ENCODE measurements at places on chromosomes 12 and 14.

DNA sequence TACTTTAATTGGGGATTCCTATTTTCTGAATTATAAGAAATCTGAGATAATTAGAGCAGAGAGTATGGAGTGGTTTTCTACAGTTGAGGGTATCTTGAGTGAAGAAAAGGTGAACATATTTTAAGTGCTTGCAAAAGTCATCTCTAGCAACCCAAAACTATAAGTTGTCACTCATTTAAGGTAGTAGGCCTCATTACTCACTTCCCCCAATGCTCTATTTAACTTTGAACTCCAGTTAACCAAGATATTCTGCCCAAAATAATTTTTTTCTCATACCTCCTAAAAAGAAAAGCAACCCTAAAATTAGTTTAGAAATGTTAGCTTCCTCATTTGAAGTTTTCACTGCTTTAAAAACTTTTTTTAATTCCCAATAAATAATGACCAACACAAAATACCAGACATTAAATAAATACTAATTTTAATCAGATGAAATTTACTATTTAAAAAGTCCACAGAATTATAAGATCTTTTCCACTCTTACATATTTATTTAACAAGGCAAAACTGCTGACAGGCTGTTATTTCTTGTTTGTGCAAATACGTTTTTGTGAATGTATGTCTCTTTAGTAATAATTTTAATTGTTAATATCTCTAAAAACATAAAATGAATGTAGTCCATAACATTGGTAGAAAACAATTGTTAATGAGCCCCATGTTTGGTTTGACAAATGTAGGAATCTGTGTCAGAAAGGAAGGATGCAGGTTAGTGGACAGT, 47.8 kb downstream of the VRK1 start:
- no peak for DNase-seq

DNA sequence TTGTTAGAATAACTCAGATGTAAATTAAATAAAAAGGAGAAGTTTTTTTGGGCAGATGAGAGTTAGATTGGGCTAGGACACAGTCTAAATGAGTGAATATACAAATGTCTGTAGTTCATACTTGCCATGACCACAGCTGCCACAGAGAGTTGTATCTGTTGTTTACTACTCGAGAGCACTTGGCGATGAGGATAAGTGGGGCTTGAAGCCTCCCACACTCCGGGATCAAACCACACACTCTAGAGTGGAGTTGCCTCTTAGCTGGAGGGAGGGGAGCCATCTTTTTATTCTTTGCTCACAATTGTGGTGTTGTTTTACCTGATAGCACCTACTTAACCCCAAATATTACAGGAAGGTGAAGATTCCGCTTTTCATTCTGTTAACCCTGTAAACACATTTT, 27.5 kb downstream of the BEST3 start:
- DNase-seq: no peak

DNA sequence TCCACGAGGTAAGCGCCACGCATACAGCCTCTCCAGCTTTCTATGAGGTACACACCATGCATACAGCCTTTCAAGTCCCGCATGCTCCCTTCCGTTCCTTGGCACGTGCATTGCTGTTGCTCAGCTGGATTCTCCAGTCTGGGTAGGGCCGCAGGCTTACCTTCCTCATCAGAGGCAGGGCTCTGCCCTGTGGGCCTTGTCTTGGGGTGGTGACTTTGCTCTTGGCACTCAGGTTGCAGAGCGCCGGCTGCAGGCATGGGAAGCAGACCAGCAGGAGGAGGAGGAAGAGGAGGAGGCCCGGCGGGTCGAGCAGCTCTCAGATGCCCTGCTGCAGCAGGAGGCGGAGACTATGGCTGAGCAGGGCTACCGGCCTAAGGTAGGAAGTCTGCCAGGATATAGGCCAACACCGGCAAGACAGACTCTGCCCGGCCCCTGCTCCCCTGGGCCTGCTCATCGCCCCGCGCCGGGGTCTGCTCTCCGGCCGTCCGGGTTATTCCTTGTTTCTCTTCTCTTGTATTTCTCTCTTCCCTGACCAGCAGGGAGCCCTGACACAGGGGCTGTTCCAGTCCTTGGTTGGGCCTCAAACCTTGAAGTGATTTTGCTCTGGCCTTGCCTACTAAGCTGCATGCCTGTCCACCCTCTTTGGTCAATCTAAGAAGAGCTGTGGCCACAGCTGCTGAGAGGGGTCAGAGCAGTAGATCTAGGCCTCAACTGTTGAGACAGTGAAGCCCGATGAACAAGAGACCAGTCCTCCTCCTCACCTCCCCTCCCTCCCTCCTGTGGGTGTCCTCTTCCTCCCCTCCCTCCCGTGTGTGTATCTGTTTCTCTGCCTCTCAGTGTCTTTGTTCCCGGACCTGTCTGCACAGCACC, 15.3 kb downstream of the TCHP start:
- DNase-seq: no peak

GRCh38 chr14:30162066-30162465, 234.4 kb upstream of the PRKD1 start:
- no peak for DNase-seq

DNA sequence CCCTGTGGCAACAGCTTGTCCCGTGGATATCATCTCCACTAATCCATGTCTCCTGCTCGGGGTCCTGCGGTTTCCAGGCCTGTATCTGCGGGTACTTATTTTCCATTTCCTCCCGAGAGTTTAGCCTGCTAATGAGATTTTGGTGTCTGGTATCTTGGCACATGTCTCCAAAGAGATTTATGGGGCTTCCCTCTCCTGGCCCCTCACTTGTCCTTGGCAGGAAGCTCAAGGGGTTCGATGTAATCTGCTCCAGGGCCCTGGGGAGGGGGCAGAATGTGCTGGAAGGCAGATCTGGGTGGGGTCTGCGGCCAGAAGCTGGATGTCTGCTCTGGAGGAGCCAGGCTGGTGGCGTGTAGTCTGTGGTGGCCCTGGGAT, 85.7 kb downstream of the KIF26A start:
- peak; percentile 3 for DNase-seq

- no peak for DNase-seq
Measured at GRCh38 chr12:27344246-27344645, 11.6 kb downstream of the BMAL2 start.

DNA sequence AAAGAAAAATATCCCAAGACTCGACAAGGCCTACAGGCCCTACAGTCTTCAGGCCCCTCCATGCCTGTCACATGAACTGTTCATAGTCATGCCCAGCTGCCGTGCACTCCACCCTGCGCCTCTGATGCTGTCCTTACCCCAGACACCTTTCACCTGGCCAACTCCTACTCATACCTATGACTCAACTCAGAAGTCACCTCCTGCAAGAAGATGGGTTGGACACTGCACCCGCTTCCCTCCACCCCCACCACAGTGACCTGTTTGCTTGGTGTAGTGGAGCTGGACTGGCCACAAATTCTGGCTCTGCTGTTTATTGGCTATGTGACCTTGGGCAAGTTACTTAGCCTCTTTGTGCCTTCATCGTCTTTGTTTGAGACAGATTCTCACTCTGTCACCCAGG, 56.2 kb downstream of the PHETA1 start:
- DNase-seq: no peak

DNA sequence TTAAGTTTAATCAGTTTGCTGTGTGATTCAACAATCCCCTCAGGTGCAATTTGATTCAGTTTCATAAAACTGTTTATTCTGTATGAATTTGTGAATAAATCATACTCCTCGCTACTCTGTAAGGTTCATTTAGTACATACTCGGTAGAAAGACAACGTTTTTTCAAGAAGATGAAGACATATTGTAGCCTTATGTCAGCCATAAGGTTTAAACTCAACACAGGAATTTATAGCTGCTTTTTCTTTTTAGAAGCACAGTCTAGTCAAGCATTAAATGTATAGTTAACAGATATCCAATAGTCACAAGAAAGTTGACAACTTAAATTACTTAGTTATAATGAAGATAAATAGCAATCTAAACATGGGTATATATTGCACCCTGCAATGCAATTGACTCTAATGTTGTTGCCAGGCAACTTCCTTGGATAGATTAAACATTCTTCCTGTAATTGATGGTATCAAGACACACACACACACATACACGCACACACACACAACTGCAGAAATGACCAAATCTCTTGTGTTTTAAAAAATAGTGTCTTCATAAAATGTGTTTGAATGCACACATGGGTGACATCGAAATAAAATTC, 151.5 kb upstream of the MGAT4C start:
- DNase-seq: no peak

- peak; percentile 72 for DNase-seq
Measured at GRCh38 chr12:69096669-69097335, 142.6 kb upstream of the CPSF6 start.

- peak; percentile 67 for DNase-seq
Measured at GRCh38 chr12:10395390-10395998, 5.7 kb upstream of the KLRK1 start.

DNA sequence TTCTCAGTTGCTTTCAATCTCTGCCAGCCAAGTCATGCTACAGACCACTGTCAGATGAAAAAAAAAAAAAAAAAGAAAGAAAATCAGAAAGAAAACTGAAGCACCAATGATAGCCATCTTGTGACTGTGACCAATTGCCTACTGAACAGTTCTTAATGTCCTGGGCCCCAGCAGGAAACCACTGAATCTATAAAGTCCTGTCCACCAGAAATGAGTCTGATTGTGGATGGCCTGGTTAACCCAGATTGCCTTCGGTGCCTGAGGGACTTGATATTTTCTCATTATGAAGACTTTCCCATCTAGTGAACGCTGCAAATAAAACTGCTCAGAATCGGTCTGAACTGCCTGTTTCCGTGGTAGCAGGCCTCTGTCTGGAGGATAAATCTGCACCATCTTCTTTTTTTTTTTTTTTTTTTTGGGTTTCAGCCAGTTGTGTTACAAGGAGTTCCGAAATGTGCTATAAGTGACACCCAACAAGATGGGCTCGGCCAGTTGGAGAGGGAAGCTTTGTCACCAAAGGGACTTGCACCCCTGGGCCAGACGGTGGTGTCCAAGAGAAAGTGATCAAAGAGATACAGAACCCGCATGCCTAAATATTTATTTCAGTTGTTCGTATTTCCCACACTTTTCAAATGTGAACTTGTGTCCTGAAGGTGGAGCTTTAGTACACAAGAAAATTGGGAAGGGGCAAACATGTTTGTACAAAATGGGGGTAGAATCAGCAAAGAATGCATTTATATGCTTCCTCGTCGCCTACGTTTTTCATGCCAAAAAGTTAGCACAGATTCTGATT, 3.0 kb upstream of the PLXNC1 start:
- peak; percentile 55 for DNase-seq

DNA sequence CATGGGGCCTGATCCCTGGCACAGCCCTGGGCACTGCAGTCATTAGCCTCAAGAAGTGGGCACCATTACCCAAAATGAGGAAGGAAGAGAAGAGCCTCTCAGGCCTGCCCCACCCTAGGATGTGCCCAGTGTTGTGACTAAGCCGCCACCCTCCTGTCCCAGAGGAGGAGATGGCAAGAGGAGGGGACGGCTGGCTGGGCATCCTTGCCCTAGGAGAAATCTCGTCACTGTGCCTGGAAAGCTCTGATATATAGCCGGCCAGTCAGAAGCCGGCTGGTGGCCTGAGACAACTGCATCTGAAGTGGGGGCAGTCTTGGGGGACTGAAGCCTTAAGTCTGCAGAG, 115.2 kb downstream of the LGMN start:
- DNase-seq: no peak

GRCh38 chr12:121423682-121424623, 24.0 kb downstream of the RNF34 start:
- DNase-seq: no peak

DNA sequence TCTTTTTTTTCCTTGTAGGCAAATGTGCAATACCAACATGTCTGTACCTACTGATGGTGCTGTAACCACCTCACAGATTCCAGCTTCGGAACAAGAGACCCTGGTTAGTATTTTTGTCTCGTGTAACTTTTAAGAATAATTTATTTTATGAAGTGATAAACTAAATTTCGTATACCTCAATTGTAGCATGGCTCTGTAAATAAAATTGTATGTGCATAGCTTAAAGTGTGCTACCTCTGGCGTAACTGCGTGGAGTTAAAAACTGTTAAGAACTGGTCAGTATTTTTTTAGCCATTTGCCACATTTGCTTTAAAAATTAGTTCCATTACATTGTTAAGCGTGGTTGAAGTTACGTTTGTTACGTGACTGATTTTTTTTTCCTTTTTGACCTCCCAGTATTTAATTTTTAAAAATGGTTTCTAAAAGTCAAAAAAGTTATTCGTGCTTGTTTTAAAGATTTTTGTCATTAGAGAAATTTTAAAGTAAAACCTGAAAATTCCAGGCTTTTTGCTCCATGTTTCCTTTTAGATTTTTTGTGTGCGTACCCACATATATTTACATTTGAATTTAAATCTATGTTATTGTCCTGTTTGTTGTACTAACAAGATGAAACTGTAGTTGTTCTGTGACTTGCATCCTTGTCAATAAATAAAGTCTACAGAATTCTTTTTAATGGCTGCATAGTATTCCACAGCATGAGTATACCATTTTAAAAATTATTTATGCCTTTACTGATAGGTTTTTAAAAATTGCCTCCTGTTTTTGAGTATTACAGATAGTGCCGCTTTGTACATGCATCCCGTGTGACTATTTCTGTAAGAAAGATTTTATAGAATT, 1.4 kb downstream of the MDM2 start:
- peak; percentile 36 for DNase-seq

- DNase-seq: no peak
Measured at GRCh38 chr12:131636266-131636665, 74.6 kb upstream of the SFSWAP start.

DNA sequence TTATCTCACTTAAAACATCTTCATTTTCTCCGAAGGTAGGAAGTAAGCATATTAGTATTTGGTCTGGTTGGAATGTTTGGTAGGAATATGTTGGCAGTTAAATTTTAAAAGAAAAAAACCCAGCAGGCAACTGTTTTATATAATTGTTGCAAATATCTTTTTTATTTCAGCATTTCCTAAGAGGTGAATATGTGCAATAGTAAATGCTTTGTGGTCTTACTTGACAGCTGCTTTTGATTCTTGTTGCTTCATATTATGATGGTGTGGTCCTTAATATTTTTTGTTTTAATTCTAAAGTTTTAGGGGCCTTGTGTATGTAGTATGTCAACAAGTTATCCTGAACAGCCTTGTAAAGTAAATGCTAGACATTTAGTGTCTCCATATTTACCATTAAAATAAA, 6.3 kb downstream of the TRAFD1 start:
- DNase-seq: no peak

DNA sequence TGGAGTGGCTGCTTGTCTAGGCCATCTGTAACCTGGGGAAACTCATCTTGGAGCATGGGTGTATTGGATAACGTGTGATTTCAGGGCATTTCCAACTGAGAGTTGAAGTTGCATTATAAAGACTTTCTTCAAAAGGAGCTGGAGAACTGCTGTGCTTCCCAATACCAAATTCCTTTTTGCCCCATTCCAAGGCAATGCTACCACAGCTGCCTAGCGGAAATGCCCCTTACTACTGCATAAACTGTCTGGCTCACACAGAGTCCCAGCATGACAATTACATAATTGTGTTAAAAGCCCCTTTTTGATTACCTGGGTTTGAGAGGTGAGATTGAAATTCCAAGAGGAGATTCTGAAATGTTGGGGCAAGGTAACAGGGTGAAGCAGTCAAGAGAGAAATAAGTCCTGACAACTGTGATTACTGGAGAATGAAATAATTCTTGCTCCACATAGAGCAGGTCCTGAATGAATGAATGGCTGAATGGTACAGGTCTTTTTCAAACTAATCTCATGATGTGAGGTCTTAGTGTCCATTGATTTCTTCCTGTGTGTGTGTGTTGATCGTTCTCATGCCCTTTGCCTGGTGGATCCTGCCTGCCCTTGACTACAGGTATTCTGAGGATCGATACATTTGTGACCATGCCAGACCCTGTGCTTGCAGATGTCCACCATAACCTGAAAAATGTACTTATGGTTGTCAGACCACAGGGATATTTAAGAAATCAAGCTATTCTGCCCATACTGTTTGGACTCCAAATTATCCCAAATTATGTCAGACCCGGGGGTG, 386.5 kb downstream of the GRIN2B start:
- no peak for DNase-seq

- DNase-seq: no peak
Measured at GRCh38 chr12:95088379-95088778, 15.0 kb upstream of the NR2C1 start.
